Fibroblast of the aortic adventitia (primary cell): ENCODE measurements at places on chromosomes 6 and 20. TPM values are rescaled to one million over a fixed set of nuclear protein-coding genes. Genes with fewer than 3 reads are reported as not detected.

Gene SLC17A9
- total RNA-seq = 0.41 and 2.0 TPM in 2 replicates

Gene GJA1
- 245 and 251 TPM in 2 replicates for total RNA-seq

Gene HSPA12B
- 0.18 and 8.3 TPM in 2 replicates for total RNA-seq

Gene LHFPL5
- total RNA-seq = not detected in 2 replicates

Gene TAAR5
- total RNA-seq = not detected in 2 replicates

Gene STK4
- 20.8 and 41.6 TPM in 2 replicates for total RNA-seq

Gene RTF2
- total RNA-seq = 61.5 and 66.1 TPM in 2 replicates

Gene ELOVL2
- 0.16 and 0.18 TPM in 2 replicates for total RNA-seq

Gene SMIM13
- total RNA-seq = 2.3 and 8.1 TPM in 2 replicates

Gene CRISP3
- total RNA-seq = not detected in 2 replicates

Gene FAXC
- total RNA-seq = 0.08 and 0.54 TPM in 2 replicates

Gene COL11A2
- 0.09 and 0.74 TPM in 2 replicates for total RNA-seq

Gene CPXM1
- 3.8 and 48.5 TPM in 2 replicates for total RNA-seq

Gene CST7
- not detected in 2 replicates for total RNA-seq

Gene BAG2
- 8.2 and 24.1 TPM in 2 replicates for total RNA-seq

Gene RGL2
- 25.8 and 27.9 TPM in 2 replicates for total RNA-seq

Gene GNAS-AS1
- 0.25 and 0.81 TPM in 2 replicates for total RNA-seq

Gene GSTA3
- not detected in 2 replicates for total RNA-seq

Gene TRIM15
- total RNA-seq = not detected in 2 replicates

Gene RNF114
- total RNA-seq = 56.4 and 114 TPM in 2 replicates

Gene RNF39
- not detected in 2 replicates for total RNA-seq

Gene RPL7L1
- 74.7 and 102 TPM in 2 replicates for total RNA-seq

Gene OARD1
- total RNA-seq = 4.6 and 10.8 TPM in 2 replicates

Gene PDE7B
- 11.8 and 23.9 TPM in 2 replicates for total RNA-seq

Gene NKAPL
- 1.3 and 1.9 TPM in 2 replicates for total RNA-seq

Gene LAMA4
- total RNA-seq = 306 and 904 TPM in 2 replicates

Gene CFAP61
- total RNA-seq = 0.18 TPM in 1 of 2 replicates, not detected in the other

Gene WFDC2
- total RNA-seq = not detected in 2 replicates

Gene TINAG
- total RNA-seq = not detected in 2 replicates

Gene MCHR2
- total RNA-seq = not detected in 2 replicates

Gene PHACTR3
- total RNA-seq = not detected in 2 replicates

Gene SEC23B
- total RNA-seq = 21.0 and 45.6 TPM in 2 replicates

Gene PLN
- total RNA-seq = 0.27 and 0.98 TPM in 2 replicates

Gene NR2E1
- total RNA-seq = not detected in 2 replicates

Gene JPH2
- total RNA-seq = under 0.01 and 0.82 TPM in 2 replicates

Gene RCAN2
- 8.0 and 14.9 TPM in 2 replicates for total RNA-seq

Gene RIPPLY2
- total RNA-seq = not detected in 2 replicates

Gene OR2B6
- not detected in 2 replicates for total RNA-seq

Gene SAMD3
- total RNA-seq = 9.1 and 33.9 TPM in 2 replicates

Gene BIRC7
- total RNA-seq = 0.09 and 0.25 TPM in 2 replicates

Gene MYB
- 0.54 and 1.6 TPM in 2 replicates for total RNA-seq

Gene KIAA0408
- total RNA-seq = 1.5 and 12.8 TPM in 2 replicates

Gene PRKN
- total RNA-seq = 2.0 and 4.0 TPM in 2 replicates

Gene NRM
- total RNA-seq = 0.82 and 9.9 TPM in 2 replicates
